ENCODE measurements at places on chromosomes 3 and 15.

DNA sequence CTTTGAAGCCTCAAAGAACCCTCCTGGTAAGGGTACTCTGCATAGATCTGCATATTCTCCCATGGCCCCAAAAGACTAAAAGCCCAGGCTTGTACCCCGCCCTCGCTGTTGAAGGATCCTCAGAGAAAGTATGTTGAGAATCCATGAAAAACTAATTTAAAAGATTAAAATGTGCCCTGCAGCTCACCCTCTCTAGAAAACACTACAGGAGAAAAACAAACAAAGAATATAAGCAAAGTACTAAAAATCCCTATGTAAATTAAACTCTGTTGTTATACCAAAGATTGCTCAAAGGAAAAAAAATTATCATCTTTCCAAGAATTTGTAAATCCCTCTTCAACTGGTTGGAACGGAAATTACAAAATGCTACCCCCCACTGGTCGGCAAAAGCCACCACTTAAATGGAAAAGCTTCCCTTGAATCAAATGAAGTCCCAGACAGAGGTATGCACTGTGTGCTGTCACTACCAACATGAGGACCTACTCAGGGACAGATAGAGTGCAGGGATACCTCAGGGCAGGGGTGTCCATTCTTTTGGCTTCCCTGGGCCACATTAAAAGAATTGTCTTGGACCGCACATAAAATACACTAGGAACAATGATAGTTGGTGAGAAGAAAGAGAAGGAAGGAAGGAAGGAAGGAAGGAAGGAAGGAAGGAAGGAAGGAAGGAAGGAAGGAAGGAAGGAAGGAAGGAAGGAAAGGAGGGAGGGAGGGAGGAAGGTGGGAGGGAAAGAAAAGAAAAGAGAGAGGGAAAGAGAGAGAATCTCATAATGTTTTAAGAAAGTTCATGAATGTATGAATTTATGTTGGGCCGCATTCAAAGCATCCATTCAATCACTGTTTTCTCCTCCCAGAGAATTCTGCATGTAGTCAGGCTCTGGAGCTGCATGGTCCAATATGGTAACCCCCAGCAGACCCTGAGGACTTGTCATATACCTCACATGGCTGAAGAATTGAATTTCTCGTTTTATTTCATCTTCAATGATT is 88.1 kb downstream of the MAGI1 start:
- no peak for DNase-seq

GRCh38 chr15:98794748-98795147 is 146.4 kb downstream of the IGF1R start:
- no peak for DNase-seq

DNA sequence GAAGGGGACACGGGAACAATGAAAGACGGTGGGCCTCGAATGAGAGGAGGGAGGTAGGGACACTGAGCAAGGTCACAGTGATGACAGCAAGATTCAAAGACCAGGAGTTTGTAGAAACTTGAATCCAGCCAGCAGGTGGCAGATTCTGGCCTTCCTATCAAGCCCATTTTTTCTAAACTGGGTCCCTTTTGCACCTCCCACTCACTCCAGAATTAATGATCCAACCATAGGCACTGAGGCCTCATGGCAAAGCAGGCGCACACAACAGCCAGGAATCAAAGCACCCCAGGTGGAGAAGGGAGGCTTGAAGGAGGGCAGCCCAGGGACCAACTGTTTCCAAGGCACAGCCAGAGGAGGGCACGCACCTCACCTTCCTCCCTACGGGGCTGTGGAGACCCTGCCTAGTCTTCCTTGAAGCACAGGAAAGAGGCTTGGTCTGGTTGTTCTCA is 90.2 kb downstream of the ANP32A start:
- DNase-seq, result no peak

DNA sequence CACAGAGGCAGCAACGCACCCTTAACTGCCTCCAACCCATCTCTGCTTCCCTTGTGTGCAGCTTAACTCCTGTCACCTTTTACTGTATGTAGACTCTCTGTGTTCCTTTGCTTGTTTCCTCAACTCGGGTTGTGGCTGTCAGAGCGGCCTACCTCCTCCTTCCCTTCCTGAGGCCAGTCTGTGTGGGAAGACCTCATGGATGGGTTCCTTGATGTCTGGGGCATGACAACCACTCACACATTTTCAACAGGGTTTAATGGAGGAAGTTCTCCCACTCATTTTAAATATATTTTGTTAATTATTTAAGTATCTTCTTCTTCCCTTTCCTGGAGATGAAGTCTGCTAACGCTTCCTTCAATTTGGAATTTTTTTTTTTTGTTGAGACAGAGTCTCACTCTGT is 1.8 kb upstream of the CSPG5 start:
- DNase-seq, result no peak

GRCh38 chr3:129421988-129422745 is 6.3 kb downstream of the EFCAB12 start:
- no peak for DNase-seq

Measured in activated CD4-positive, alpha-beta T cell treated with anti-CD3 and anti-CD28 coated beads for 1 hour (primary cell).